Colonic mucosa (tissue), 4 donors: ENCODE measurements at places on chromosomes 2 and 18. TPM values are rescaled to one million over a fixed set of nuclear protein-coding genes. Genes with fewer than 3 reads are reported as not detected.
A peak's percentile ranks its signal among the peaks of the same experiment; 100 is the strongest.

DNA sequence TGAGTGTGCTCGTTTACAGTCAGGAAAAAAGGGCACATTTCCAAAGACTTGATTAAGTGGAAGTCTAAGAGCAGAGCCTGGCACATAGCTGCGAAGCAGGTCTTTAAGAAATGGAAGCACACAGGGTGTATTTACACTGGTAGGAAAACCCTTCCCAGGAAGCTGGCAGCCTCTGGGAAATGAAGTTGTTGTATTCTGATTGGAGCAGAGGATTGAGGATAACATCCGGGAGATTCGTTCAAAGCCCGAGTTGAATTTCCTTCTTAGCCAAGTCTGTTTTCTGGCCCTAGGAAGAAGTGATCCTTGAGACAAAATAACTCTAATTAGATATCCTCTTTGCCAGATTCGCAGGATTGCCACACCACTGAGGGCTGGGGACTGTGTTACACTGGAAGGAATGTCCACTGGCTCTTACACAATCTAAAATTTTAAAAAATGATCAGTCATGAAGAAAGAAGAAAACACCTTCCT lies 75.9 kb downstream of the ITGB1BP1 start:
- DNase-seq: peak; percentile 27
- H3K27ac ChIP-seq: no peak overlapping the region
- H3K36me3 ChIP-seq: no peaks in the 10 kb centered on the region
- H3K4me3 ChIP-seq: no peak overlapping the region
- no peaks in the 10 kb centered on the region for H3K4me1 ChIP-seq

GKN2 gene
- 0.32 TPM for total RNA-seq

PCARE gene
- total RNA-seq: not detected

DNA sequence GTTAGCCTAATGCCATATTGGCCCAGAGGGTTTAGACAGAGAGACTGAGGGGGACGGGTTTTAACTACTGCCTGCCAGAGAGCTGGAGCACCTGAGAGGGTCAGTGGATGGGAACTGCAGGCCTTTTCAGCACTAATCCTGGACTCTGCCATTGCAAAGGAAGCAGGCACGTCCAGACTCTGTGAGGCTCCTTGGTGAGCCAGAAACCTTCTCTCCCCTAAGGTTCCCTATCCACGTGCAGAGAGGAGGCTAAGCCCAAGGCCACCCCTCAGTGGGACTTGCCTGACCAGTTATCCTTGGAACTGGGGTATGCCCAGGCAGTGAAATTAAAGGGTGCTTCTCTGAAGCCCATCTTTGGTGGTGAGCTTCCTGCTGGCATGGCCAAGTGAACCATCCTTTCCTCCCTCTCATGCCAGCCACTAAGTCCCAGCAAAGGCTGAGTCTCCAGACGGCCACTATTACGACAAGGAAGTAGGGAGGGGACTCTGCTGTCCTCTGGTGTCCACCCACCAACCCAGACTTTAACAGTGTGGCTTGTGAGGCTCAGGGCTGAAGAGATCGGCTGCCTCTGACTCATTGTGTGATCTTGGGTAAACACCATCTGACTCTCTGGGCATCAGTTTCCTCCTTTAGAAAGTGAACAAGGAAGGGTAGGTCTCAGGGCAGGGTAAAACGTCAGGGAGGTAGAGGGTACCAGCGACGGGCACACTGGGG lies 3.9 kb upstream of the MLPH start:
- H3K4me1 ChIP-seq: no peaks in the 10 kb centered on the region
- peaks cover 10% of the 10 kb centered on the region for H3K27me3 ChIP-seq
- H3K36me3 ChIP-seq: no peaks in the 10 kb centered on the region
- H3K27ac ChIP-seq: peak overlapping the region; percentile 81

UGT1A7 gene
- 3.1 TPM for total RNA-seq

RAX gene
- not detected for total RNA-seq

GRCh38 chr2:38484957-38485356 lies 107.9 kb upstream of the ATL2 start:
- DNase-seq: no peak
- no peaks in the 10 kb centered on the region for H3K4me1 ChIP-seq
- no peaks in the 10 kb centered on the region for H3K36me3 ChIP-seq
- no peak overlapping the region for H3K27ac ChIP-seq

- no peaks in the 10 kb centered on the region for H3K4me1 ChIP-seq
- H3K36me3 ChIP-seq: no peaks in the 10 kb centered on the region
- H3K27me3 ChIP-seq: no peaks in the 10 kb centered on the region
- no peak for DNase-seq
Measured at GRCh38 chr18:62312851-62313250, 12.3 kb upstream of the TNFRSF11A start.

DNA sequence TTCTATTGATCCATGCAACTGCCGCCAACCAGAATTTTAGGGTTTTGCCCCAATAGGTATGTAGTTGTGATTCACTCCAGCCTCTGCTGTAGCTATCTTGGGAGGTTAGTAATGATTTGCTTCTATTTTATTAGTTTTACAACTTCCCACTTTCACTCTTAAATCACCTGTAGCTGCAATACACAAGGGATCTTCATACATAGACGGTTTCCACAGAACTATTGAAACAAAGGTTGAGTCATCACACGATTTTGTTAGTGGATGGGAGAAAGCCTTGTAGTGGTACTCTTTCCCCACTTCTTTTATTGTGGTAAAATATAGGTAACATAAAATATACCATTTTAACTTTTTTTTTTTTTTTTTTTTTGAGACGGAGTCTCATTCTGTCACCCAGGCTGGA lies 104.2 kb upstream of the SPRED2 start:
- no peaks in the 10 kb centered on the region for H3K27me3 ChIP-seq
- H3K4me3 ChIP-seq: no peak overlapping the region
- H3K27ac ChIP-seq: no peak overlapping the region
- DNase-seq: no peak

AQP12B gene
- total RNA-seq: 9.6 TPM

CXCR2 gene
- total RNA-seq: 0.35 TPM

- H3K36me3 ChIP-seq: no peaks in the 10 kb centered on the region
- no peak overlapping the region for H3K27ac ChIP-seq
- H3K4me3 ChIP-seq: no peak overlapping the region
Measured at GRCh38 chr2:96913398-96914202, 43.7 kb upstream of the SEMA4C start.

DNA sequence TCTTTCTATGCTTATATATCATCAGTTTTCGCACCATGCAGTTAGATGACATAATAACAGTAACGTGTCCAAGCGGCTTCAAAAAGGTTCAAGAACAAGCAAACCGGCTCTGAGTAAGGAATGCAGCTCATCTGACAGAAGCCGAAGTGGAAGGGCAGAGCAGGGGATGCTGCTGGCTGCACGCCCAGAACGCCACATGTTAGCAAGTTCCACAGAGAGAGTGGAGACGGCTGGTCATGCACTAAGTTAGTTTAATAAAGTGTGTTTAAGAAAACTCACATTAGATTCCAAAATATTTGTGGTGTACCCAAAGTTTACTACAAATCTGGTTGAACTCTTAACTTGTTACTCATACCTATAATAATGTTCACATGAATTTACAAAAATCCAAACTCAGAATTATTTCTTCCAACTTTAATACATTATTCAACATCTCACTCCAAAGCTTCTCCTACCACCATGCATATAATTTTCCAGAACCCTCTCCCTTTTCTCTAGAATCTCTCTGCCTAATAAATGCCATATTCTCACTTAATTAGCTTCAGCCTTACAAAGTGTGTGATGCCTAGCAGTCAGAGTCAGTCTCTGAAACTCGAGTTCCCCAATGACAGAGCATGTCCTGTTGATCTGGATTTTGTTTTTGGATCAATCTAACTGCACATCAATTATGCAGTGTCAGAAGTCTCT lies 170.0 kb downstream of the DNAH7 start:
- H3K27me3 ChIP-seq: no peaks in the 10 kb centered on the region
- H3K4me3 ChIP-seq: no peak overlapping the region
- H3K36me3 ChIP-seq: no peaks in the 10 kb centered on the region
- peak; percentile 31 for DNase-seq
- H3K27ac ChIP-seq: no peak overlapping the region
- H3K4me1 ChIP-seq: no peaks in the 10 kb centered on the region
